WTC11 (cell line): ENCODE measurements at places on chromosomes 4 and X.
A peak's percentile ranks its signal among the peaks of the same experiment; 100 is the strongest.

DNA sequence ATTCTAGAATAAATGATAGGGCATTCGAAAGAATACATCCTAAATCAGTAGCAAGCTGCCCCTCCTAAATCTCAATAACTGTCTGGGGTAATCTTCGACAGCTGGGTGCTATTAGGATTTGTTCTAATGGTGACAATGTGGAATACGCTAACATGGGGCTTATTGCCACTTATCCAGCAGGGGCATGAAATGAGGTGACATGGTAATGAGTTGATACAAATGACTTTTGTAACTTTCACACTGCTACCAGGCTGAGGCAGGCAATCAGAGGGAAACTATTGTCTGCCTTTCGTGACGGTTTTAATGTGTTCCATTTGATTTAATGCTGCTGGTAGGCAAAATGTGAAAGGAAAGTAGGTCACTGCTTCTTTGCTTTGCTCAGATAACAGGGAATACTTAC is 1047.4 kb upstream of the PABPC4L start:
- DNase-seq = no peak

DNA sequence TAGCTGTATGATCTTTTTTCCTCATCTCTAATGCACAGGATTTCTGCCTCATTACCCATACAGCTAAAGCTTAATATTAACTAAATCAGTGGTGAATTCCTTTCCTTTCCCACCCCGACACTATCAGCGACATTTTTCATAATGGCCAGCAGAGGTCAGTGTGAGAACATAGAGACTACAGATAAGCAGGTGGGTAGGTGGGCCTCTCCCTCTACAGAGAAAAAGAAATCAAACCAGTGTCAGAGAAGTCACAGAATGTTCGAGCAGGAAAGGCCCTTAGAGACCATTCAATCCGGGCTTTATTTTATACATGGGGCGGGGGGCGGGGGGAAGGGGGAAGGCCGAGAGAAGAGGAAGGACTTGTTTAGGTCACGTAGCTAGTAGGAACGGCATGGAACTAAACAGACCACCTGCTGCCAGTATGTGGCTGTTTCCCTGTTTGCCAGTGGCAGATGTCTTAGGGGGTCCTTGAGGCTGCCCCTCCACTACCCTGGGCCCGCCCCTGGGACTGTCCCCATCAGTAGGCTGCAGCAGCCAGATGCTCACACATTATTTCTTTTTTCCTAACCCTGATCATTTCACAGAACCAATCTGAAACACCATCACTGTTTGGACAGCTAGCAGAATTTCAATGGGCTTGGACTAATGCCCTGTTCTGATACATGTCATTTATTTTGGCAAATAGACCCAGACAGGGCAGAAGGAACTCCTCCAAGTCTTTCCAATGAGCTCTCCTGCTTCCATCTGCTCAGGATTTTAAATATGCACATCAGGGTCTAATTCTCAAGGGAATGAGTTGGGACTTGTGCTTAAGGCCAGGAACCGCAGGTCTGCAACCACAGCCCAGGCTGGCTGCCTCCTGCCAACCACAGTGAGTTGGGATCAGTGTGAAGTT is 133.4 kb downstream of the ATG4A start:
- DNase-seq = peak; percentile 12

GRCh38 chrX:116009861-116010710 is 160.5 kb upstream of the AGTR2 start:
- DNase-seq = peak; percentile 30

- no peak for DNase-seq
These were observed 112.3 kb downstream of the KLHL8 start for GRCh38 chr4:87108142-87108546.

GRCh38 chr4:168498251-168498650 is 1.4 kb downstream of the PALLD start:
- DNase-seq = no peak

GRCh38 chr4:69718396-69719271 is 41.8 kb downstream of the SULT1B1 start:
- no peak for DNase-seq

GRCh38 chr4:185380320-185380719 is 15.4 kb downstream of the LRP2BP start:
- DNase-seq = no peak

GRCh38 chrX:15269618-15270521 is at the start of gene ASB9:
Gene ASB9, minus strand, starts transcription at chrX:15270083. Its CDS starts 209 bp downstream, at chrX:15269874.
- DNase-seq = peak; percentile 9

DNA sequence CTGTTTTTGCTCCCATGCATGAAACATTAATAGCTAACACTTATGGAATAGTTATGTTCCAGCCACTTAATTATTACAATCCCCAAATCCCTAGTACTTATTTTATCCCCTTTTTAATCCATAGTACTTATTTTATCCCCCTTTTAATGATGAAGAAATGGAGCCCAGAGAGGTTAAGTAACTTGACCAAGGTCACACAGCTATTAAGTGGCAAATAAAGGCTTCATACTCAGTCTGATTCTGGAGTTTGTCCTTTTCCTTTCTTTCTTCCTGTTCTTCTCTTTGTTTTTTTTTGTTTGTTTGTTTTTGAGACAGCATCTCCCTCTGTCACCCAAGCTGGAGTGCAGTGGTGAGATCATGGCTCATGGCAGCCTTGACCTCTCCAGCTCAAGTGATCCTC is 2.2 kb downstream of the NKAP start:
- no peak for DNase-seq

- DNase-seq = no peak
These were observed 60.3 kb upstream of the HSD17B10 start for GRCh38 chrX:53494436-53494835.

DNA sequence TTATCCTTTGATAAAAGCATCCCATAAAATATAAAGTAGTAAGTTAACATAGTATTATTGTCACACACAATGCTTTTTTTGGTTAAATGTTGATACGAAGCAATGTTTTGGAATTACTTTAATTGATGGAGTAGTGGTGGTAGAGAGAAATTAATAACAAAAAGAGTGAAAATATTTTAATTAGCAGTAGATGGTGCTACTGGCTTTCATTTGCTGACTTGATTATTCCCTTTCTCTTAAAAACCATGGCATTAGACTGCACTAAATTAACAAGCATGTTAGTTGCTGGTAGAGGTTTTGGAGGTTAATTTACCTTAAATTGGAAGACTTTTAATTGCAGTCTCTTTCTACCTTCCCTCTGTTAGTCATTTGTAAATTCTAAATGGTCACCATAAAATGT is 8.9 kb upstream of the DCK start:
- DNase-seq = no peak

GRCh38 chr4:183074288-183074990 is 24.6 kb upstream of the WWC2 start:
- no peak for DNase-seq

DNA sequence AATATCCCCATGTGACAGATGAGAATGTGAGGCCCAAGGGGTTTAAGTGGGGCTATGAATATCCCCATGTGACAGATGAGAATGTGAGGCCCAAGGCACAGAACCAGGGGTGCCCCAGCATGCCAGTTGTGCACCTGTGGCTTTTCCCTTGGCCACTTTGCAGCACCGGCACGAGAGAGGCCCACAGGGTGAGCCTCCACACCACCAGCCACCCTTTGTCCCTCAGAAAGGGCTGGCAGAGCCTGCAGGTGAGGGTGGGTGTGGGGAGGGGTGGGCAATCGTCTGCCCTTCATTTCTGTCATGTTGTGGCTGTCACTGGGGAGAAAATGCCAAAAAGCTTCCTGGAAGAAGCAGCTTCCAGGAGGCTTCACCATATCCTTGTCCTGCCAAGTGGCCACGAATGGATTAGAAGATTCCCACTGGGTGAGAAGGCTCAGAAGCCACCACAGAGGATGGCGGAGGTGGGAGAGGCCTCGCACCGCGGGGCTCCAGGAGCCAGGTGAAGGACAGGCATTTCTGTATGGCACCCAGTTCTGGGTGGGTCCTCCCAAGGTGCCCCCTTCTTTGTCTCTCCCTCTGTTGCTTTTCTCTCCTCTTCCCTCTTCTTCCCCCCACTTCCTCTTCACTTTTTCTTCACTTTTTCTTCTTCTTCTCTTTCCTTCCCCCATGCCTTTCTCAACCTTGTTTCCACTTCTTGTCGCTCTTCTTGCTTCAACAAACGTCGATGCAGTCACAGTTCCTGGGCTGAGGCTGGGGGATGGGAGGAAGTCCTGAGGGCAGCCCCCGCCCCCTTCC is 469 bp upstream of the GPR78 start:
- DNase-seq = no peak

DNA sequence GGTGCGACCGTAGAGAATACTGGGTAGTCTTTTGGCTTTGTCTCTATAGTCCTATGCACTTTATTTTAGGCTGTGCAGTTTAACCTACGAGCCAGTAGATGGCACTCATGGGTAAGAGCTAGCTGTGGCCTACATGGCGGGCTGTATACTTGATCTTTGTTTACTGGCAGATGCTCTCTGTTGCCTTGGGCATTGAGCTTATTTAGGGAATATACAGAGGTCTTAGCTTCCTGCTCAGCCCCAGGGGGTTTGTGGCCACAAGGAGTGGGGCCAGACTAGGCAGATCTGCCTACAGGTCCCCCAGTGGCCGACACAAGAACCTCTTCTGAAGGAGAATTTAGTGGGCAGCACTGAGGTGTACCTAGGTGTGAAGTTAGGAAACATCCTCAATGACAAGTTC is 227.6 kb upstream of the HDX start:
- DNase-seq = peak; percentile 26

GRCh38 chr4:168662297-168662984 is 165.6 kb downstream of the PALLD start:
- no peak for DNase-seq

- DNase-seq = no peak
These were observed 242.0 kb downstream of the SCFD2 start for GRCh38 chr4:53123819-53124218.

DNA sequence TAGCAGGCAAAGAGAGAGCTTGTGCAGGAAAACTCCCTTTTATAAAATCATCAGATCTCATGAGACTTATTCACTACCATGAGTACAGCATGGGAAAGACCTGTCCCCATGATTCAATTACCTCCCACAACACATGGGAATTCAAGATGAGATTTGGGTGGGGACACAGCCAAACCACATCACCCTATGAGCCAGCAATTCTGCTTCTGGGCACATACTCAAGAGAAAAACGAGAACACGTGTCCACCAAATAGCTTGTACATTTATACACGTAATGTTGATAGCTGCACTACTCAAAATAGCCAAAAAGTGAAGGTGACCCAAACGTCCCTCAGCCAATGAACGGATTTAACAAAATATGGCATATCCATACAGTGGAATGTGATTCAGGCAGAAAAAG is 94.5 kb upstream of the DHRSX start:
- DNase-seq = no peak

- DNase-seq = no peak
These were observed 69.0 kb upstream of the SPANXN1 start for GRCh38 chrX:145178268-145178667.

DNA sequence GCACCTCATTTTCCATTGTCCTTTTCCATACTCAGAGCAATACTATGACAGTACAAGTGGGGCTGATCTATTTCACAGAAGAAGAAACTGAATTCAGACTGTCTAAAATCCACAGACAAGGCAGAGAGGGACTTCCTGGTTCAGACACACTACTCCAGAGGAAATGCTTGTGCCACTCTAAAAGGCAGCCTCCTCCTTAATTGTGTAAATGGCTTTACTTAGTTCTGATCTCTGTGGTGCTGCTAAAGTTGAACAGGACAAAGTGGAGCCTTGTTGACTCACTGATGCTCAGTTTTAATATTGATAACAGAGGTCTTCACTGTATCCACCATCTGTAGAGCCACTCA is 122.4 kb downstream of the KIT start:
- no peak for DNase-seq

- no peak for DNase-seq
These were observed 177.4 kb downstream of the COL25A1 start for GRCh38 chr4:109125084-109125483.

DNA sequence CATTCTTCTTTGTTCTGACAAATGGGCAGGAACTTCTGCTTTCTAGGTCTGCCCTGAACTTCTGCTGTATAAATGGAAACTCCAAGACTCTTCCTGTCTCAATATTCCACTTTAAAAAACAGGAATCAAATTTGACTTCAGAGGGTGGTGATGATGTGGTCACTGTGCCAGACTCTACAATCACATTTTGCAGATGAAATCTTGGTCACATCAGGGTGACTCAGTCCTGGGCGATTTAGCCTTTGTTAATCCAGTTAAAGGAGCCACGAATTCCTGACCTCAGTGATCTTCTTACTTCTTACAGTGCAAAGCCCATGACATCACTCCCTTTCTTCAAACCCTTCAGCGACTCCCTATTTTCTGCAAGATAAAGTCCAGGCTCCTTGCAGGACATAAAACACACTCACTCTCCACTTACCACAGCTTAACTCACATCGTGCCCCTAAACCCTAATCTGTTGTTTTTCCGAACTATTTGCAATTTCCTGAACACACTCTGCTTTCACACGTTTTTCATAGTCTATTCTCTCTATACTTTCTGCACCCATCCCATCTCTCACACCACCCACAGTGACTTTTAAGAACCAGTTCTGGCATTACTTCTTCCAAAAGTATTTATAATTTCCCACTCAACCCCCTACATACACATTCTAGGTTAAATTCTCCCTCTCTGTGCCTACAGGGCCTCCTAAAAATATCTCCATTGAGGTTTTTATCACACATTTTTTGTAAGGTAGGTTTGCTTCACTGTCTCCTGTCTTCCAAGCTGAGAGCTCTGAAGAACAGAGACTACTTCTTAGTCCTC is 11.1 kb downstream of the GASK1B start:
- DNase-seq = no peak

DNA sequence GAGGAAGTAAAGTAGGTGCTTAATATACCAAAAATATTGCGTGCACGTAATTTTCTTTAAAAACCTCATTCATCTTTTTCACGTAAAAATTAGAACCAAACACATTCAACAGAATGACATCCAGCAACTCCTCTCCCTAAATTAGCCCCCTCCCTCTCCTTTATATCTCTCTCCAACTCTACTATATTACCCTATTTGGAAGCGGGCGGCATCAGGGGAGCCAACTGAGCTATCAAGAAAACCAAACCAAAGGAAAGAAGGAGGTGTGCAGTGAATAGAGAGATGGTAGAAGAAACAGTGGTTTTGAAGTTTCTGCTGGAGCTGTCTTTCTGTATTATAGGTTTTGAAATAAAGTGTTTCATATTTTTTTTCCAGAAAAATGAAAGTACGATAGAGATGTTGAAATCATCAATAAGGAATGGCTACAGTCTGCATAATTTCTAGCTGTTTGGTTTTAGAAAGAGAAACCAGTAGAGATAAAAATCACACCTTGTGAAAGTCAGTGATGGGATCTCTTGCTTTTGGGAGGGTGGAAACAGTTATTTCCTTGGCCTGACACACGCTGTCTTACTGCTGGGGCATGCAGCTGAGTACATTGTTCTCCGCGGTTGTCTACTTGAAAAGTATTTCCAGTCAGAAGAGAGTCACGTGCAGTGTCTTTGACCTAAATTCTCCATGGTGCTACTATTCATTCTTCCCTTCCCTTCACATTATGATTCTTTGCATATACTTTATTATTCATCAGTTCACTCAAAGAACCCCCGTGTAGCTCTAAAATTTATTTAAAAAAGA is 94.1 kb upstream of the WDR17 start:
- no peak for DNase-seq

- DNase-seq = peak; percentile 18
These were observed 1.7 kb downstream of the CTBP1 start for GRCh38 chr4:1246901-1247863.
